ENCODE measurements at places on chromosomes 1 and 21.
A peak's percentile ranks its signal among the peaks of the same experiment; 100 is the strongest.

DNA sequence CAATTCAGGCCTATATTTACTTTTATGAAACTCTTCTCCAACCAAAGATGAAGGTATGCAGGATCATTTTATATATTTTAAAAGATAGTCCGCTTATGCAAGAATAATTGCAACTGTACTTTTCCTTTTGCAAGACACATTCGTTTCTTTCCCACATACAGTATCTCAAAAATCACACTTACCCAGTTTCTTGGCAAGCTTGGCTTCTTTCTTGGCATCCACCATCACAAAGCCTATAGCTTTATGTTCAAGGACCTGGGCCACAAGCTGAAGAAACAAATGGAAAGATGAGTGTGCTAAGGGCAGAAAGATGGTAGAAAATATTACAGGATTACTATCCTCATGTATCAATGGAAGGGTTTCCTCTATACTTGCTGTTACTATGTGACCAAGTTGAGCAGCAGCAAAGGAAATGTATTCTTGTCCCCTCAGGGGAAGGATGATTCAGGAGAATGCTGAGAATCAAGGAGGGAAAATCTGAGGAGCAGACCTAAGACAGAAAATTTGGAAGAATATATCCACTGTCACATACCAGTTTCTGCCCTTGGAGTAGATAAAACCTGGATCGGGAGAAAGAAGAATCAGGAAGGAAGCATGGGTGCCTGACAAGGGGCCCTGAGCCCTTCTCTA lies 23.8 kb downstream of the CASQ2 start:
- no peak for DNase-seq

- no peak for DNase-seq
Observed at GRCh38 chr1:221858818-221859611, 117.1 kb upstream of the DUSP10 start.

DNA sequence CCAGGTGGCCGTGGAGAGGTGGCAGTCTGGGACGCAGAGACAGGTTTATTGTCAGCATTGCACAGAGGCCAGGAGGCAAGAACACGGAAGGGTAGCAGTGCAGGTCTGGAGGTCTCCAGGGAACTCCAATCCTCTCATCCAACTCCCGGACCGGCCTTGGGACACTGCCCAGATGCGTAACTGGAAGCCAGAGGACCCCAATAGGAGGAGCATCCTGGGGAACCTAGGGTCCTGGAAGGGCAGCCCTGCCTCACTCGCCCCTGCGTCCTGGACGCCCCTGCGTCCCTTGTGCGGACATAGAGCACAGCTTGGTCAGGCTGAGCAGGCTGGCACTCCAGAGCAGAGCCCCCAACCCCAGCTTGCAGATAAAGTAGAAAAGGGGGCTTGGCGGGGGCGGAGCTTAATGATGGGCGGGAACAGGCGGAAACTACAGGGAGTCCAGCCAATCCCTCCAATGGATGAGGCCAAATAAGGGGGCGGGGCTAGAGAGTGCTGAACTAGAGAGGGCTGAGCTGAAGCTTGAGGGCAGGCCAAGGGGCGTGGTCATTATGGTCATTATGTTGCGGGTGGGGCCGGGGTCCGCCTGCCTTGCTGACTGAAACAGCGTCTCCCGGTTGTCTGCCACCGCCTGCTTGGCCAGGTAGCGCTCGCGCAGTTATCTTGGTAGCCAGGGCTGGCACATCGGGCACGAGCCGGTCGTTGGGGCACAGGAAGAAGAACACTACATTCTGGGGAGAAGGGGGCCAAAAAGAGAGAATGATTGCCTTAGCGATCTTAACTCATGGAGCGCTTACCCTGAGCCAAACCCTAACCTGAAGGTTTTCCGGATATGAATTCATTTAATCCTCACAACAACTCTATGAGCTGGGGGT lies 3.7 kb upstream of the ARHGEF19 start:
- DNase-seq, result peak; percentile 87

GRCh38 chr1:54811739-54812655 lies 10.9 kb upstream of the TTC22 start:
- no peak for DNase-seq

- no peak for DNase-seq
Observed at GRCh38 chr1:90706437-90707362, 10.4 kb downstream of the BARHL2 start.

DNA sequence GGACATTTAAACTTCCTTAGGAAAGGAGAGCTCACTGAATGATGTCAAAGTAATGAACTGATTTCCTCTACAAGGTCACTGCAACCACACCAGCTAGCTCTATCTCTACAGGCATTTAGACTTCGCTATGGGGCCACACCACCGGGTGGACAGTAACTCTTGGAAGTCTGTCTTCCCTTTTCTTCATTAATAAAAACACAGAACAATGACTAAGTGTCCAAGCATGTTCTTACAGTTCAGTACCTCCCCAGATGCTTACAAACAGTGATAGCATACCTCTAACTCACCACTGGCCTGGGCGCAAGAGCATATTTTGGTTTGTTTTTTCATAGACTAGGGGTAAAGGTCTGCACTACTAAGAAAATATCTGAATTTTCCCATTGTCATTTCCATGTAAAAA lies 54.6 kb downstream of the SIM2 start:
- DNase-seq, result no peak

GRCh38 chr1:209354111-209354839 lies 229.2 kb upstream of the CAMK1G start:
- DNase-seq, result peak; percentile 73

DNA sequence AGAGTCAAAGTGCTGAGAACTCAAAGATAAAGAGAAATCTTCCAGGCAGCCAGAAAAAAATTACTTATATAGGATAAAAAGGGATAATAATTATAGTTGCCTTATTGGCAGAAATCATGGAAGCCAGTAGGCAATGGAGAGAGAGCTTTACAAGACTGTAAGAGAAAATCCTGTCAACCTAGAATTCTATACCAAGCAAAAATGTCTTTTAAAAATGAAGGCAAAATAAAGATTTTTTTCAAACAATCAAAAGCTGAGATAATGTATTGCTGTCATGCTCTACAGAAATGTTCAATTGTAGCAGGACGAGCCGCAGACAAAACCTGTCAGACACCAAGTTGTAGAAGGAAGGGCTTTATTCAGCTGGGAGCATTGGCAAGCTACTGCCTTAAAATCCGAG lies 26.8 kb upstream of the RAB4A start:
- no peak for DNase-seq

DNA sequence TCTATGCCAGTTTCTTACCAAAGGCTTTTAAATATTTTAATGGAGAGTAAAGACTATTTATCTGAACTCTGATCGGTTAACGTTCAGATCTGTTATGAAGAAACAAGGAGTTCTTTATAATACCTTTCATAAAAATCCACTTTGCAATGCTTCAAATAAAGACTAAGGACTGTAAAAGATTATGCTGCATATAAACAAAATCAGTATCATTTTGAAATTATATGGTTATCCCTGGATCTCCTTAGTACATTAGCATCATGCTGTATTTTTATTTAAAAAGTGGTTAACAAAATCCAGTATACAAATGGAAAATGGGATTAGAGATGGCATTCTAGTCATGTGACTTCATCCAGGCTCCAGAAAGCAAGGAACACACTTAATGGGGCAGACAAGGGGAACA lies 386.8 kb downstream of the LMO4 start:
- DNase-seq, result no peak

GRCh38 chr1:55209247-55209646 lies 5.9 kb downstream of the USP24 start:
- no peak for DNase-seq

DNA sequence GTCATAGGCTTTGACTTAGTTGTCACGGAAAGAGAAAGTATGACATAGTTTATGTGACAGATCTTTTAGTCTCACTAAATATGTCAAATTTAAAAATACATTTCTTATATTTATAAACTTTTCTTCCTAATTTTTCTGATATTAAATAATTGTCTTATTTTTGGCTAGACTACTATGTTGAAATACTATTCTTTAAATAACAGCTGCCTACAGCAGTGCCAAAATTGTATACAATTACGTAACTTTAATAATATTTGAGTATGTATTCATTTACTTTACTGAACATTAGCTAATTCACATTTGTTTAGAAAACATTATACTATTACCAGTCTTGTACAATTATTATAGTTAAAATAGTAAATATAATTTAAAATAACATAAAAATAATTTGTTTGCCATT lies 137.4 kb downstream of the ADGRL4 start:
- DNase-seq, result no peak

DNA sequence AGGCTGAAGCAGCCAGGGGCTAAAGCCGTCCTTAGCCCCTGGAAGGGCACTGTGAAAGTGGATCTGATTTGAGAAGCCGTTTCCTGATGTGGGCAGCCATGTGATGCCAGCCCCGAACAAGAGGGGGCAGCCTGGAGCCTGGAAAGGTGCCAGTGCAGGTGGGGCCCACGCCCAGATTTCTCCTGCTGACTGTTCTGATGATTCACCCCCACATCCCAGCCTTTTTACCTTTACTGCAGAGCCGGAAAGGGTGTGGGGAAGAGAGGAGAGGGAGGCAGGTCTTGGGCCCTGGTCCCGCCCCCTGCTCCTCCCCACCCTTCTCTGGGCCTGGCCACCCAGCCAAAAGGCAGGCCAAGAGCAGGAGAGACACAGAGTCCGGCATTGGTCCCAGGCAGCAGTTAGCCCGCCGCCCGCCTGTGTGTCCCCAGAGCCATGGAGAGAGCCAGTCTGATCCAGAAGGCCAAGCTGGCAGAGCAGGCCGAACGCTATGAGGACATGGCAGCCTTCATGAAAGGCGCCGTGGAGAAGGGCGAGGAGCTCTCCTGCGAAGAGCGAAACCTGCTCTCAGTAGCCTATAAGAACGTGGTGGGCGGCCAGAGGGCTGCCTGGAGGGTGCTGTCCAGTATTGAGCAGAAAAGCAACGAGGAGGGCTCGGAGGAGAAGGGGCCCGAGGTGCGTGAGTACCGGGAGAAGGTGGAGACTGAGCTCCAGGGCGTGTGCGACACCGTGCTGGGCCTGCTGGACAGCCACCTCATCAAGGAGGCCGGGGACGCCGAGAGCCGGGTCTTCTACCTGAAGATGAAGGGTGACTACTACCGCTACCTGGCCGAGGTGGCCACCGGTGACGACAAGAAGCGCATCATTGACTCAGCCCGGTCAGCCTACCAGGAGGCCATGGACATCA lies at the start of gene SFN:
Gene SFN, plus strand, starts transcription at position 369 of the 904 bp plus-strand sequence. Its CDS starts 64 bp downstream, at position 433.
- no peak for DNase-seq

DNA sequence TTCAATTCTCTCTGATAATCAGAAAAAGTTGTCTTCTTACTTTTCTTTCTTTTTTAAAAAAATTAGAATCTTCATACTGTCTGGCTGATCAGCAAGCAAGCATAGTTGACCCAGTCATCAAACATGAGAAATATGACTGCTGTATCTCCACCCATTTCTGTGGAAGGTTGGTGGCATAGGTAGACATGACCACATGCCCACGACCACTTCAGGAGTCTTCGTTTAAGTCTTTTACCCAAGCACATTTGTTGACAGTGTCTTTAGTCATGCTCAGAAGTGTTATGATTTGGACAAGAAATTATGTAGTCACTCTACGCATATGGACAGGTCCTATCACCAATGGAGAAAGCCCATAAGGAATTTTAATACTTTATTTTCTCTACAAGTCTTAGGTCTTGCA lies 74.8 kb upstream of the HSPA13 start:
- DNase-seq, result no peak

DNA sequence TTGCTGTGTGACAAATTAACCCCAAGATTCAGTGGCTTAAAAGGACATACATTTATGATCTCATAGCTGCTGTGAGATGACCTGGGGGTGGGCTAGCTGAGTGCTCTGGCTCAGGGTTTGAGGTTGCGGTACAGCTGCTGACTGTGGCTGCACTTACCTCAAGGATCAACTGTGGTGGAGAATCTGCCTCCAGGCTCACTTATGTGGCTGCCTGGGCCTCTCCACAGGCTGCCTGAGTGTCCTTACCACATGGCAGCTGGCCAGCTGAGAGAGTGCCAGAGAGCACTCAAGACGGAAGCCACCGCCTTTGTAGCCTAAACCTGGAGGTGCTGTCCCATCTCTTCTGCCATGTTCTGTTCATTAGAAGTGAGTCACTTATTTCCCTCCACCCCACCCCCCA lies 5.7 kb downstream of the LRRC71 start:
- DNase-seq, result peak; percentile 76

DNA sequence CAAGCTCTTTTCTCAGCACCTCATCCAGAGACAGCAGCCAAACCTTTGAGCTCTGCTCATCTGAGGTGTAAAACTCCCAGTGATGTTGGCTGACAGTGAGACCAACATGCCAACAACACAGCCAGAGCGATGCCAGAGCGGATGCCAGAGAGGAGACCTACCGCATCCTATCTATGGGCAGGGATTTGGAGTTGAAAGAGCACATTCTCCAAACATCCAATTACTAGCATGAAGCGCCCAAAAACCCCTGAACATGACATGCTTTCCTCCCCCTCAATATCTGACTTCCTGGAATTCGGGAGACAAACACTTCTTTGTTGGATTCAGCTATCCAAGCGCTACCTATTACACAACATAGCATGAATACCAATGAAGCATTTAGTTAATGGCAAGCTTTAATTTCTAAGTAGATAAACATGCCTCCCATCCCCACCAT lies 23.1 kb upstream of the PAXBP1 start:
- DNase-seq, result no peak

DNA sequence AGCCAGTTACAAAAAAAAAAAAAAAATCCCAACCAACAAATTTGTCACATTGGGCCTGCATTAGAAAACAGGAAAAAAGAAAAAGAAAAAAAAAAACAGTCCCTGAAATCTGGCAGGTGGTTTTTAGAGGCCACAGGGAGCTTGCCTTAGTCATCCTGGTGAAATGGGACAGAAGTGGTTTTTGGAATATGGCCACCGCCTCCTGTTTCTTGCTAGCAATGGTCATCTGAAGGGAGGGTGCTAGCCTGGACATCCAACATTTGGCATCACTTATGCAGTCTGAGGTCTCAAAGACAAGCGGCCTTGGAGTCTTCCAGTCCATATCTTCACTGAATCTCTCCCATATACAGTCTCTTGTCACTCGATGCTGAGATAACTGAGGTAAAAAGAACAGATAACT lies 20.1 kb upstream of the NKAIN1 start:
- no peak for DNase-seq

DNA sequence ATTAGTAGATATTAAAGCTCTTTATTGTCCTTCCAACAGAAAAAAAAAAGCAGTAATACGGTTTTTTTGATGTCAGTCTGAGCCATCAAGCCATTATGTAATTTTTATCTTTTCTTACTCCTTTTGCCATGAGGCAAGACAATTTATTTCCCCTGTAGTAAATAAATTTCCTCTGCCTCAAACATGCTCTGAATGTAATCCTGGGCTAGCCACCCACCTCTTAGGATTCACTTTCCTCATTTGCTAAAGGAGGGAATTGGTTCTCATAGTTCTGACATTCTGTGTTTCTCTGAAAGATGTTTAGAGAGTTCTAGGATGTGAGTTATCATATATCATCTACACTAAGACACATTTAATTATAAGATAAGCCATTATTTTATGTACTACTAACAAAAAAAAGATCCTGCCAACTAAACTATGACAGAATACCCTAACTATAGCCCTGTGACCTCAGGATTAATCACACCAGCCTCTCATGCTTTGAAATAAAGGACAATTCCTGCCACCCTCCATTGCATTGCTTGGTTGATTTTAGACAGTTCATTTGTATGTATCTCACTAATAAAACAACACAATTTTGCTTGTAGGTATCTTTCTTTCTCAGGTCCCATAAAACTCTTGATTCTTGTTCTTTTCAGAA lies 34.0 kb upstream of the RAP1A start:
- no peak for DNase-seq

- no peak for DNase-seq
Observed at GRCh38 chr1:40808444-40808843, 24.9 kb downstream of the KCNQ4 start.

- no peak for DNase-seq
Observed at GRCh38 chr1:233127157-233127556, 168.4 kb downstream of the PCNX2 start.

- no peak for DNase-seq
Observed at GRCh38 chr1:47921935-47922415, 75.2 kb downstream of the TRABD2B start.

- DNase-seq, result peak; percentile 71
Observed at GRCh38 chr21:46060596-46061061, 37.3 kb upstream of the COL6A2 start.
